Common myeloid progenitor, CD34-positive (primary cell): ENCODE measurements at places on chromosomes 1 and 21.
A peak's percentile ranks its signal among the peaks of the same experiment; 100 is the strongest.

- DNase-seq, result peak; percentile 77
Measured at GRCh38 chr1:21902026-21903012, 34.8 kb downstream of the HSPG2 start.

GRCh38 chr1:76727520-76727919 lies 139.8 kb upstream of the ST6GALNAC5 start:
- no peak for DNase-seq

DNA sequence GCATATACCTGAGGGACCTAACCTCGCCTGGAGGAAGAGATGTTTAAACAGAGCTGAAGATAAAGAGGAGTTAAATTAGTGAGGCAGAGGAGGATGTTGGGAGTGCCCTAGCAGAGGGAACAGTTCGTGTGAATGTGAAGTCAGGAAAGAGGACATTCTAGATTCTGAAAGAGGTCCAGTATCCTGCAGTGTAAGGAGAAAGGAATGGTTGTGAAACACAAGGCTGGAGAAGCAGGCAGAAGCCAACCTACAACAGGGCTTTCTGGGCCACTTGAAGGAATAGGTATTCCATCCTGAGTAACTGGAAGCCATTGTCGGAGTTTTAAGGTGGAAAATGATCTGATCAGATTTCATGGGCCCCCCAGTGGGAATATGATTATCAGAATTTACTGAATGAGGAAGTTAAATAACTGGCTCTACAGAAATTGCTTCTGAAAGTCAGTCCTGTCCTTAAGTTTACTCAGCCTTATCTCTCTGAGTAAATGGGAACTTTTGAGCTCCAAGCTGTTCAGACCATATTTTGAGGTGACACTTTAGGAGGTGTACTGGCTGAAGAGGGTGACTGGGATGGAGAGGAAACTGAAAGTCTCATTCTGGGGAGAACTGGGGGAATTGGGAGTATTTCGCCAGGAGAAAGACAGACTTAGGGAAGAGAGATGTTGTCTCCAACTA lies 24.4 kb upstream of the FAAH start:
- DNase-seq, result no peak

GRCh38 chr1:68291688-68292384 lies 59.5 kb upstream of the WLS start:
- peak; percentile 26 for DNase-seq

- DNase-seq, result peak; percentile 24
Measured at GRCh38 chr1:108817811-108818210, 39.1 kb downstream of the AKNAD1 start.

DNA sequence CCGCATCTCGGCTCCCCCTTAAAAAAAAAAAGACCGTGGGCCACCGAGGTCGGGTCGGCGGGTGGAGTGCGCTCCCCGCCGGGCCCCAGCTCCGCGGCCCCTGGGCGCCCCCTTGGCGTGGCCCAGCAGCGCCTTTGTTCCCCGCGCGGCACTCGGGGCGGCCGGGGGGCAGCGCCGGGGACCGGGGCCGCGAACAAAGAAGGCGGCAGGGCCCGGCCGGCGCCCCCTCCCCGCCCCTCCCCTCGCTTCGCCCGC lies 571 bp downstream of the MARCKSL1 start:
- DNase-seq, result no peak

DNA sequence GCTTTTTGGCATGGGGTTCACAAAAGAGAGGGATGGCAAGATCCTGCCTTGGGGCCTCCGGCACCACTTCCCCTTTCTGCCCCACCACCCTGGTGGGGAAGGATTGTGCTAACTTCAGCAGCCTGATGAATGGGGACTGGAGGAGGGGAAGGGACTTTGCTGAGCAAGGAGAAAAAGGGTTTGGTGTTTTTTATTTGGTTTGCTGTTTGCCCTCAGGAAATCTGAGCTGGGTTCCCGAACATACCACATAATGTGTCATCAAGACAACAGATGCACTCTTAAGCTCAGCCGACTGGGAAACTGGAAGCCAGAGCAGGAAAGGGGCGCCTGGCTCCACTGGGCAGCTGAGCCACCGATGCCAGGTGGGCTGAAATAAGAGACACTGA lies 19.8 kb downstream of the OLFML2B start:
- DNase-seq, result peak; percentile 92

GRCh38 chr1:32972814-32973428 lies 8.3 kb upstream of the RNF19B start:
- DNase-seq, result no peak
